ENCODE measurements at places on chromosomes 3 and 15. TPM values are rescaled to one million over a fixed set of nuclear protein-coding genes. Genes with fewer than 3 reads are reported as not detected.

The LYZL4 gene
- not detected for total RNA-seq

The PYGO1 gene
- total RNA-seq, result 4.7 TPM

The PLIN1 gene
- 835 TPM for total RNA-seq

The CLSTN2 gene
- 35.8 TPM for total RNA-seq

The CLDN18 gene
- not detected for total RNA-seq

The BNC1 gene
- total RNA-seq, result 19.3 TPM

The SEMA3F gene
- 29.8 TPM for total RNA-seq

The CPLX3 gene
- not detected for total RNA-seq

DNA sequence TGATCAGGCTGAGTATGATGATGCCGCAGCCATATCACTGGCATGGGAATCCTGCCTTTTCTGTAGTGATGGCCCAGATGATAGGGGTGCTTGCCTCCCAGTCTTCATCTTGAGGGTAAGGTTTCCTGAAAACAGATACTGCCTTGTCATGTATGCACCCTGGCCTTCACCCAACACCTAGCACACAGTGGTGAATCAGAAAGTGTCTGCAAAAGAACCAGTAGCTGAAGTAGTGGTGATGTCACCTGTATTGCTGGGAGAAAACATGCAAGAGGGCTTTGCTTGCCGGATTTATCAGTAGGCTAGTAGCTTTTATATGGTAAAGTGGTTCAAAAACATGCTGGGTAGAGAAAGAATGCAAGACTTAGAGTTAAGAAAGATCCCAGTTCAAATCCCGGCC is 419.8 kb upstream of the WNT5A start:
- no peak for DNase-seq

GRCh38 chr15:45023659-45024225 is 747 bp downstream of the SORD start:
- DNase-seq, result no peak

DNA sequence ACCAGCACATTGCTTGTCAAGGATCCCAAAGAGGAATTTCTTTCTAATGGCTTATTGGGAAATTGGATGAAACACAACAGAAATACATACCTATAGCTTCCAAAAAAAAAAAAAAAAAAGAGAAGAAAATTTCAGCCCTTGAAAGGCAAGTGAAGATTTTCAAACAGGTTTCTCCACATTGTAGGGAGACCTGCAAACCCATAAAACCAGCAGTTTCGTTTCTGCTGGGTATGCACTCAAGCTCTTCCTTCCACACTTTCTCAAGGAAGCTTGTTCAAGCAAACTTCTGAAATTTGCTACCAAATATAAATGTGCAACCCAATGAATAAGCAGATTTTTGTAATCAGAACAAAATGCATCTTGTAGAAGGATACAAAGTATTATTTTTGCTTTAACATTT is 15.9 kb upstream of the SH3BP5 start:
- no peak for DNase-seq

DNA sequence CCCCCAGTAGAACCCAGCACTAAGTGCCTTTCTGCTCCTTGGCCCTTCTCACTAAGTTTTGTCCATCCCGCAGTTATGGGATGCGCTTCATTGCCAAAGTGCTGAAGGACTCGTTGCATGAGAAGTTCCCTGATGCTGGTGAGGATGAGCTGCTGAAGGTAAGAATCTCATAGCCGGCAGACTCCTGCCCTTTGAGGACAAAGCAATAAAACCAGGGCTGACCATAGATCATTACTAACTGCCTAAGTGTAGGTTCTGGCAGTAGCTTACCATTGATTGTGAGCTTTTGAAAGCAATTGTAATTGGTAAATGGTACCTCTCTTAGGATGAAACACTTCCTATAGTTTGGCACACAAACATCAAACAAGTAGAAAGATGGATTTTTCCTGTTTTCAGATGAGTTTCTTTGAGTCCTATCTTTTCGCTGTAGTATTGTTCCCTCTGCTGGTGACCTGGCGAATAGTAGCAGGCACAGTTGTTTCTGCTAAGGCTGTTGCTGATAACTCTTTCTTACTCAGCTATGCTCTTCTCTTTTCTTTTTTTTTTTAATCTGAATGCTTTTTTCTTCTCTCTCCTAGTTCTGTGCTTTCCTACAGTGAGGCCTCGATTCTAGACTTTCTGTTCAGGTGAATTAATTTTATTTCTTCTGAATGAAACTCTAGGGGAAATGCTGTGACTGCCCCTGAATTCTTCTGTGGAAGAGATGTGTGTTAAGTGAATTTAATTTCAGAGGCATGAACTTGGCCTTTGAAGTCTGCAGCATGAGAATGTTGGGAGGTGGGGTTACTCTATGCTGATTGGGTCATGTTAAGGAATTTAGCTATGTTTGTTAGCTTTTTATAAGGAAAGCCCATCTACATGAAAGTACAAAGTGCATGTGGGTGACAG is 47.4 kb upstream of the CRTC3 start:
- no peak for DNase-seq

DNA sequence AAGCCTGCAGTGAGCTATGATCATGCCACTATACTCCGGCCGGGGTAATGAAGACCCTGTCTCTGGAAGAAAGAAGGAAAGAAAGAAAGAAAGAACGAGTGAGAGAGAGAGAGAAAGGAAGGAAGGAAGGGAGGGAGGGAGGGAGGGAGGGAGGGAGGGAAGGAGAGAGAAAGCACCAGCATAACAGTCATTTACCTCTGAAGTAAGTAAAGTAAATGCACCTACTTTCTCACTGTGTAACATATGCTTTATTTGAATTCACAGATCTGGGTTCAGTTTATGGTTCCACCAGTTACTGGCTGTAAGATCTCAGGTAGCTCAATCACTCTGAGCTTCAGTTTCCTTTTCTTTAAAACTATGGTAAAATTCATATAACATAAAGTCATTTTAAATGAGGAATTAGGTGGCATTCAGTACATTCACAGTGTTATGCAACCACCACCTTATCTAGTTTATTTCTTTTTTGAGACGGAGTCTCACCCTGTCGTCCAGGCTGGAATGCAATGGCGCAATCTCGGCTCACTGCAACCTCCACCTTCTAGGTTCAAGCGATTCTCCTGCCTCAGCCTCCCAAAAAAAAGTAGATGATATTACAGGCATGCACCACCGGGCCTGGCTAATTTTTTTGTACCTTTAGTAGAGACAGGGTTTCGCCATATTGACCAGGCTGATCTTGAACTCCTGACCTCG is 16.1 kb upstream of the RAD54L2 start:
- DNase-seq, result no peak

DNA sequence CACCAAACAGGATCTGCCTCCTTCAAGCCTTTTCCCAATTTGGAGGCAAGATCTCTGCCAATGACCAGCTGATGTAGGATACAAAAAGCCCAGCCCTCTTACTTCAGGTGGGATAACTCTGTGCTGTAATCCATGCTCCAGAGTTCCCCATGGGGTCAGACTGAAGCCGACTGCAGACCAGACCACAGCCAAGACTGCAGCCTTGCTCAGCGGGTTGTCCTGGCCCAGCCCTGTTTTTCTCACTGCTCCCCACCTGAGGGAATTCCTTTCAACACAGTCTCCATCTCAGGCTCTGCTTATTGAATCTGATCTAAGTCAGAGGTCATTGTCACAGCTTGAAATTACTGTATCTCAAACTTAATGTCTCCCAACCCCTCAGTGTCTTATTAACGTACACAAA is 207.0 kb downstream of the MYRIP start:
- DNase-seq, result no peak

GRCh38 chr3:100899440-100900091 is 93.7 kb downstream of the ABI3BP start:
- no peak for DNase-seq

- no peak for DNase-seq
Observed at GRCh38 chr3:52121813-52122212, 32.4 kb downstream of the POC1A start.

GRCh38 chr3:104628185-104628789 is 738.4 kb upstream of the ALCAM start:
- DNase-seq, result no peak

GRCh38 chr15:63987796-63988378 is 58.4 kb downstream of the DAPK2 start:
- no peak for DNase-seq

DNA sequence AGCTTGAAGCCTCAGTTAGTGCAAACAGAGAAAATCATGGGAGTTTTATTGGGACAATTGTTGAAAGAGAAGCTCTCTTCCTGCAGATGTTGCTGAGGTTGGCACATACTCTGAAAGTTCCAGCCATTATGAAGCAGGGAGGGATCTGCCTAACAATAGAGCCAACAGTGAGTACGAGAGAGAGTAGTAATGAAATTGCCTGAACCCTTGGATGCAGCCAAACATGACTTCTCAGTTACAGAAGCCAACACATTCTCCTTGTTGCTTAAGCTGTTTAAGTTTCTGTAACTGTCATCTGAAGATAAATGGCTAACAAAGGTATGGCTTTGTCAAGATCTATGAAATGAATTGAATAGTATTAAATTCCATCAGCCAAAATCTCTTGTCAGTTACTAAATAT is 211.0 kb upstream of the TTC14 start:
- DNase-seq, result no peak

GRCh38 chr3:50246517-50246954 is 10.5 kb downstream of the GNAI2 start:
- no peak for DNase-seq

- DNase-seq, result no peak
Observed at GRCh38 chr15:93485438-93486327, 396.7 kb upstream of the RGMA start.

- no peak for DNase-seq
Observed at GRCh38 chr15:33778852-33779251, 189.4 kb upstream of the CHRM5 start.

All from omental fat pad (tissue), 4 donors.